Activated T-cell treated with anti-CD3 and anti-CD28 coated beads, Interleukin-2, amount 50 U/mL, for 4 hours (primary cell): ENCODE measurements at places on chromosomes 3 and 15. TPM values are rescaled to one million over a fixed set of nuclear protein-coding genes. Genes with fewer than 3 reads are reported as not detected.

GRCh38 chr15:76976572-76977270 is 18.2 kb upstream of the PSTPIP1 start:
- no peak for DNase-seq

The CISH gene
- 268 TPM for total RNA-seq

The CCK gene
- not detected for total RNA-seq

The GABRB3 gene
- 0.23 TPM for total RNA-seq

The GNB4 gene
- 0.58 TPM for total RNA-seq

DNA sequence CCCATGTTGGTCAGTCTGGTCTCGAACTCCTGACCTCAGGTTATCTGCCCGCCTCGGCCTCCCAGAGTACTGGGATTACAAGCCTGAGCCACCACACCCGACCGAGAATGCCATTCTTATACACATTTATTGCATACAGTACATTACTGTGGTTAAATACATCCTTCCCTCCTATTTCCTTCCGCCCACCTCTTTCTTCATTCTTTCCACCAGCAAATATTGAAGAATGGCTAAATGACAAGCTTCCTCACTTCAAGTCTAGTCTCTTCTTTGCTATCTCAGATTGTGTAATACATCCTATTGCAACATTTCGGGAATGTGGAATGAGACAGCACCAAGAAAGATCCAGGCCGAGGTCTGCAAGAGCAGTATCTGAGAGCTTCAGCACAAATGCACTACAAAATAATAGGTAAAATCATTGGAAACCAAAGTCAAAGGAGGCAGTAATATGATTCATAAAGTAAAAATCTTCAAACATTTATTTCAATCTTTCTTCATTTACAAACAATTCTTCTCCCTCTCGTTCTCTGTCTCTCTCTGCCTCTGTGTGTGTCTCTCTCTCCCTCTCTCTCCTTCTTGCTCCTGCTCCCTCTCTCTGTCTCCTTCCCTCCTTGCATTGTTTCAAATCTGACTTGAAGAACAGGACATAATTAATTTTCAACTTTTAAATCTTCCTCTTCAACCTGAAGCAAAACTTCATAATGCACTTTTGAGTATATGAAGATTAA is 94.7 kb upstream of the TGFBR2 start:
- DNase-seq = no peak

The SPTBN5 gene
- total RNA-seq = 0.46 TPM

DNA sequence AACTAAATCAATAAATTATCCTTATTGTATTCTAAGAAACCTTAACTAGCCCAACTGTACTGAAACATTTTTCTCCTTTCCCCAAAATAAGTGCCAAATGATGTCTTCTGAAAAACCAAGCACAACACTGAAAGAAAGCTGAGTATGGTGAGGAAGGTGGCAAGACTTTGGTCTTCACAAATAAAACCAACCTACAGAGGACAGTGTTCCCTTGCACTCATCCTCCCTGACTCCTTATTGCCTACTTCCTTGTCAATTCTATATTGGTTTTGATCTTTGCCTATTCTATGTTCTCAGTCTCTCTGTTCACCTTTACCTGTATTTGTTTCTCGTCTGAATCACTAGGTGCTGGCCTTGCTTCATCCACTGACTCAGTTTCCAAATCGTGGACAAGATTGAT is 490.1 kb upstream of the ZNF385D start:
- no peak for DNase-seq

DNA sequence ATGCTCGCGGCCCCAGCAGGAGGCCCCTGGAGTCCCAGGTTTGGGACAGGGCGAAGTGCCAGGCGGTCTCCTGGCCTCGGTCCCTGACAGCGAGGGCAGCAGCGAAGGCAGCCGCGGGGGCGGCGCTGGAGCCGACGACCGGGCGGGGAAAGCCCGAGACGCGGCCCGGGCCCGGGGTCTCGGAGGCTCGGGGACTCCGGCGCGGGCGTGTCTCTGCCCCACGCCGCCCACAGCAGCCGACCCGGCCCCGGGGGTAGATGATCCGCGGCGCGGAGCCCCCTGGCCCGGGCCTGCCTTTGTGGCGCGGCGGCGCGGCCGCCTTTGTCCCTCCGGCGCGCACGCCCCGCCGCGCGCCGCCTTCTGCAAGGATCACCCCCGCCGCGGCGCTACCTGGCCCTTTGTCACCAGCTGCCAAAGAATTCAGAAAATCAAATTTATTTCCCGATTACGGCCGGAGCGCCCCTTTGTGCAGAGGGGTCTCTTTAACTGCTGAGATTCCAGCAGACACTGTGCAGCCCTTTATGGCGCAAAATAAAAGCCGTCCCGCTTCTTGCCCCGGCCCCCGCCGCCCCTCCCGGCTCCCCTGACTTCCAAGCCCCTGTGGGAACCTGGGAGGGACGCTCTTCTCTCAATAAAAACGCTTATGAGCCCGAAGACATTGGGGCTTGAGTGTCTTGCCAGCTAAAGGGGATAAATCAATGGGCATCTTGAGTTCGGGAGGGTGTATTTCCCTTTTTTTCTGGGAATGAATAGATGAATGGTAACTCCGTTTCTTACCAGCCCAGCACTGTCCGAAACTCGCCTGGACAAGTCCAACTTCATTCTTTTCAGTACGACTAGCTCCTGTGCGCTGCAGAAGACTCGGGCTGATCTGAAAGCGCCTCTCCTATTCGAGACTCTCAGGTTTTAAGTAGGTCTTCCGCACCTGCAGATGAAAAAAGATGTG is 68.4 kb downstream of the HES1 start:
- DNase-seq = no peak

GRCh38 chr3:54358316-54358715 is 236.0 kb downstream of the CACNA2D3 start:
- no peak for DNase-seq

DNA sequence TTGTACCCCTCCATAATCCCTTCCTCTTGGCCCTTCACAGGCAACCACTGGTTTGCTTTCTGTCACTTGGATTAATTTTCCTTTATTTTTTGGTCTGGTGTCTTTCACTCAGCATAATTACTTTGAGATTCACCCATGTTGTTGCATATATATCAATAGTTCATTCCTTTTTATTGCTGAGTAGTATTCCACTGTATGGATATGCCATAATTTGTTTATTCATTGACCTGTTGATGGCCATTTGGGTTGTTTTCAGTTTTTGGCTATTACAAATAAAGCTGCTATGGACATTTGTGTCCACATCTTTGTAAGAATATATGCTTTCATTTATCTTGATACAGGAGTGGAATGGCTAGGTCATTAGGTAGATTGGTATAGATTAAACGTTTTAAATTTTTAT is 5.9 kb upstream of the ZNF621 start:
- DNase-seq = no peak
